ENCODE measurements at places on chromosomes 16 and 17.

DNA sequence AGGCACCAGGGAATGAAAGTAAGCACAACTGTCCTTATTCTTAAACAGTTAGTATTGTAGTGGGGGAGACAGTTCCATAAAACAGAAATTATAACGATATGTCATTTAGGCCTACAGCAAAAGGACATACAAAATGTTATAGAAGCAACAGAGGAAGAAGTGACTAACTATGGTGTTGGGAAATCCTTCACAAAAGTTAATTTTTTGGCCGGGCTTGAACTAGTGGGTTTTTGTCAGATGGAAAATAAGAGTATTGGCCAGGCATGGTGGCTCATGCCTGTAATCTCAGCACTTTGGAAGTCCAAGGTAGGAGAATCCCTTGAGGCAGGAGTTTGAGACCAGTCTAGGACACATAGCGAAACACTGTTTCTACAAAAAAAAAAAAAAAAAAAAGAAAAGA is 127.8 kb downstream of the SSH2 start:
- DNase-seq, result no peak

DNA sequence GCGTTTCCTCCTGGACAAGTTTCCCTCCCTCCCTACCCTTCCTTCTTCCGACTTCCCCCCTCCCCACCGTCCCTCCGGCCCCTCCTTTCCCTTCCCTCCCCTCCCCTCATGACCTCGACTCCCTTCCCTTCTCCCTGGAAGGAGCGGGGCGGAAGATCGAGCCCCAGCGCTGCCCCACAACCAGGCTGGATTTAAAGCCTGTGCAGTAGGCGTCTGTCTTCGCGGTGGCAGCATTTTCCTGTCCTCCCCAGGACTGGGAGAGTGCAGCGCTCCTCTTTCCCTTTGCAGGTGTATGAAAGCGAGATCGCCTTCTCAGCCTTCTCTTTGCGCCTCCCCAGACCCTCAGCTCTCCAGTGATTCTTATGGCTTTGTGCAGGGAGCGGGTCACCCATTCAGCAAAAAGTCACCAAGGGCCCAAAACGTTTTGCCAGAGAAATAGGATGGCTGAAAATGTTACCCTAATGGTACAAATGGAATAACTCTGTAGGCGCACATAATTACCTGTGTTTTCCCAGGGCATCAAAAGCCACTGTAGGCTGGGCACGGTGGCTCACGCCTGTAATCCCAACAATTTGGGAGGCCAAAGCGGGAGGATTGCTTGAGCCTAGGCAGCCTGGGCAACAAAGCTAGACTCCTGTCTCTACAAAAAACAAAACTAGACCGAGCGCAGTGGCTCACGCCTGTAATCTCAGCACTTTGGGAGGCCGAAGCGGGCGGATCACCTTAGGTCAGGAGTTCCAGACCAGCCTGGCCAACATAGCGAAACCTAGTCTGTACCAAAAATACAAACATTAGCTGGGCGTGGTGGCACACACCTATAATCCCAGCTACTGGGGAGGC is 40.8 kb downstream of the SLFN12L start:
- no peak for DNase-seq

- DNase-seq, result no peak
These were observed at the start of gene SMIM22 for GRCh38 chr16:4795181-4795827. Gene SMIM22 (plus strand): TSS chr16:4795369. CDS start chr16:4795735, 366 bp downstream.

- DNase-seq, result no peak
These were observed 6.4 kb upstream of the GRN start for GRCh38 chr17:44338702-44339101.

DNA sequence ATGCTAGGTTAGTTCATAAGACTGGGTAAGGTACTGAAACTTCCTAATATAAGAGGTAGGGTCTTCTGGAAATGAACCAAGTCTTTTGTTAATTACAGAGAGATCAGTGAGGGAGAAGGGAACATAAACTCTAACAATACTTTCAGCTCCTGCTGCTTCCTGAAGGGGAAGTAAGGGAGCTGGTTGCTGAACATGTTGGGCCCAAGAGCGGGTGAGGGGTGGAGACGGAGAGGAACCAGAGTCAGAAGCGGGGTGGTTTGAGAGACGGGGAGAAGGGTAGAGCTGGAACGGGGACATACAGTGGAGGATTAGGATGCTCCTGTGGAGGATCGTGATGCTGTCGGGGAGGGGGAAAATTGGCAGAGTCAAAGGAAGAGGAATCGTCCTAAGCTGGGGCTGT is 11.5 kb upstream of the ZNF747 start:
- no peak for DNase-seq

DNA sequence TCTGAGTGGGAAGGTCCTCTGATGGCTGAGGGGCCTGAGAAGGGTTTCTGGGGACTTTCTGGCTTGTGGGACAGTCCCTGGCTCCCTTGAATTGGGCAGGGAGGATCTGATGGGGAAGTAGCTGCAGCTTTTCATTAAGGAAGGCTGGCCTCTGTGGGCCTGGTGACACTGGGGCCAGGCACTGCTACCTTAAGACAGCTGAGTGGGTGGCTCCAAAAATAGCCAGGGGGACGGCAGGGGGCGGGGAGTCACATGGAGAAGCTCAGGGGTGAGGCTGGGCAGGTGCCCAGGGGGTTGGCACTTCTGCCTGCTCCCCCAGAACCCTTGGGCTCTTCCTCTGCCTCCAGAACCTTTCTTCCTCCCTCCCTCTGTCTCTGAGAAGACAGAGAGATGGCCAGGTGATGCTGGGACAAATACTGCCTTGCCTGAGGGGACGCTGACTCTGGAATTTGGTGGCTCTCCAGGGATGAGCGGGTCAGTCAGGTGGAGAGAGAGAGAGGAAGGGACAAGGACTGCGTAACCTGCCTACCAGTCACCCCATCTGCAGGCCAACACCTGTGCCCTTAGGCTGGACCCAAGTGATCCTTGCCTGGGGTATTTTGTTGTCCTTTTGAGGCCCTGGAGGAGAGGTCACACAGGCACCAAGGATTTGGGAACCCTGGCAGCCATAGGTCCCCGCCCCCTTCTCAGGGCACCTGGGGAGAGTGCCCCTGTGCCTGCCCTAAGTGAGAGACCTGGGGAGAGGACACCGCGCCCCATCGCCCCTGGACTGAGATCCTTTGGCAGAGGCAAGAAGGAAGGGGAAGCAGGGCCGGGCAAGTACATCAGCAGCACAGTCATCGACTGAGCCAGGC is 1.7 kb upstream of the SGCA start:
- peak; percentile 21 for DNase-seq

GRCh38 chr16:85202631-85203461 is 90.6 kb upstream of the CIBAR2 start:
- no peak for DNase-seq

- peak; percentile 46 for DNase-seq
These were observed at the start of gene SLC16A5 for GRCh38 chr17:75087558-75088453. Gene SLC16A5 (plus strand): TSS chr17:75087954. CDS start chr17:75093637, 5,683 bp downstream.

GRCh38 chr17:74230896-74231295 is 17.5 kb downstream of the TTYH2 start:
- no peak for DNase-seq

- DNase-seq, result no peak
These were observed 42.5 kb downstream of the ARHGAP17 start for GRCh38 chr16:24972608-24973220.

DNA sequence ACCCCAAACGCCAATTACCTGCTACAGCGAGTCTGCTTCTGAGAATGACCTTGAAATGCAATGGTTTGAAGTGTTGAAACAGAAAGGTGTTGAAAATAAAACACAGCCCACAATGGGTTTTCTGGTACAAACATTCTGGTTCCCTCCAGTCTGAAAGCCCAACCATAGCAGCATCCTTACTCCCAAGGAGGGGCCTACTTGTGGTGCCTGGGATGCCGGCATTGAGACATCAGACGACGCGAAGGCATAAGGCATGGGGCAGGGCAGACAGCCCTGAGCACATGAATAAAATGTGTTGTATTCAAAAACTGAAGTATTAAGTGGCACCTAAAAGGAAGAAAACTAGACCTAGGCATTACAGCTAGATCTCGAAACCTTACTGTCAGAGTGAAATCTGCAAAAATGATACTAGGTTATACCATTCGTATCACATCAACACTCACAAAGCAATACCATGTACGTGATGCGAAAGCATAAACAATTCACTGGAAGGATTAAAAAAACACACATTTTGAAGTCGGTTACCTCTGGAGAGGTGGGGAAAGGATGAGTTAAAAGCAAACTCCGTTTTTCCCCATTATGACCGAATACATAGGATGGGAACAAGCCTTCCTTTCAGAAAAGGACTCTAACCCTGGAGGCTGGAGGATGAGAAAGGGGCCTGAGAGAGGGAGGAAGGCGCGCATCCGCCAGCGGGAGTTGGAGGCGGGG is 702 bp downstream of the NUDT21 start:
- no peak for DNase-seq

GRCh38 chr16:14545346-14545884 is 84.6 kb downstream of the PARN start:
- no peak for DNase-seq

GRCh38 chr17:9236286-9237052 is 215.2 kb downstream of the NTN1 start:
- DNase-seq, result no peak

GRCh38 chr17:82910041-82910481 is 70.2 kb upstream of the ZNF750 start:
- DNase-seq, result no peak

DNA sequence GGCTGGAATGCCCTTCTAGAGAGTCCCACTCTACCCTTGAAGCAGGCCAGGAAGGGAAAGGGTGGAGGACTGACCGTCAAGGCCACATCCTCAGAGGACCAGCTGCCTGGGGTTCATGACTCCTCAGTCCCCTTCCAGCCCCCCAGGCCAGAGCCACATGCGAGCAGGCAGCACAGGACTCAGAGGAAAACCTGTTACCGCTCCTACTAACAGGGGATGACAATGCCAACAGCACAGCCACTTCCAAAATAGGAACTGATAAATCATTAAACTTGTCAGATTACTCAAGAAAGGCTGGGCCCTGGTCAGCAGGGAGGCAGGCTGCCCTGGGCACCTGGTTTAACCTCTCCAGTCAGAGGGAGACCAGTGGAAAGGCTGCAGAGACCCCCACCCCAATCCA is 206.2 kb upstream of the SDK2 start:
- no peak for DNase-seq

- DNase-seq, result no peak
These were observed 1.9 kb downstream of the ADAM11 start for GRCh38 chr17:44760474-44761308.

- DNase-seq, result no peak
These were observed 6.0 kb downstream of the WFIKKN2 start for GRCh38 chr17:50841277-50841948.
